ENCODE measurements at places on chromosomes 5 and 9.

- no peak for DNase-seq
These were observed 3.8 kb downstream of the FAM219A start for GRCh38 chr9:34454571-34455065.

GRCh38 chr5:150457121-150457520 is 7.6 kb upstream of the RPS14 start:
- DNase-seq = peak; percentile 66

DNA sequence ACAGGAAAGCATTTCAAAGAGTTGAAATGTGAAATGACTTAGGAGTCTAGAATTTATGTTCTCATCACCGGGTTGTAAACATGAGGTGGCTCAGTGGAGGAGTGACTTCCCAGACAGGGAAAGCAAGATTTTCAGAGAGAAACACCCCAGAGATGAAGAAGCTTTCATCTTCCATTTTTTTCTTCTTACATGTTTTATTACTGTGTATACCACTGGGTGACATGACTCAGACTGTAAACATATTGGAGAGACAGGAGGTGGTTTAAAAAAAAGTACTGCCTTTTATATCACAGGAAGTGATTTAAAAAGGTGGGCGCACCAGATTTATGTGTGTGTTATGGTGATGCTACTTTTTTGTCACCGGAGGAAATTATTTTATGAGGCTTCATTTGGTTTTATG is 209.1 kb upstream of the TUT7 start:
- no peak for DNase-seq

DNA sequence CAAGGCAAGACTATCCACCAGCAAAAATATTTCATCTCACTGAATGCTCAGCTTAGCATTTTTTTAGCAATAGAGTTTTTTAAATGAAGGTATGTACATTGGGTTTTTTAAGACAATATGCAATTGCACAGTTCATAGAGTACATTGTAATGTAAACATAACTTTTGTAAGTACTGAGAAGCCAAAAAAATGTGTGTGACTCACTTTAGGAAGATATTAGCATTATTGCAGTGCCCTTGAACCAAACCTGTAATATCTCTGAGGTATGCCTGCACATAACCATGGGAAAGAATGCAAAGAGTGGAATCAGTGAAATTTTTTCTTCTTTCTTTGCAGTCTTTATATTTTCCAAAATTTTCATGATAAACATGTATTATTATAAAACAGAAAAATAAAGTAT is 1533.3 kb upstream of the WWC1 start:
- no peak for DNase-seq

DNA sequence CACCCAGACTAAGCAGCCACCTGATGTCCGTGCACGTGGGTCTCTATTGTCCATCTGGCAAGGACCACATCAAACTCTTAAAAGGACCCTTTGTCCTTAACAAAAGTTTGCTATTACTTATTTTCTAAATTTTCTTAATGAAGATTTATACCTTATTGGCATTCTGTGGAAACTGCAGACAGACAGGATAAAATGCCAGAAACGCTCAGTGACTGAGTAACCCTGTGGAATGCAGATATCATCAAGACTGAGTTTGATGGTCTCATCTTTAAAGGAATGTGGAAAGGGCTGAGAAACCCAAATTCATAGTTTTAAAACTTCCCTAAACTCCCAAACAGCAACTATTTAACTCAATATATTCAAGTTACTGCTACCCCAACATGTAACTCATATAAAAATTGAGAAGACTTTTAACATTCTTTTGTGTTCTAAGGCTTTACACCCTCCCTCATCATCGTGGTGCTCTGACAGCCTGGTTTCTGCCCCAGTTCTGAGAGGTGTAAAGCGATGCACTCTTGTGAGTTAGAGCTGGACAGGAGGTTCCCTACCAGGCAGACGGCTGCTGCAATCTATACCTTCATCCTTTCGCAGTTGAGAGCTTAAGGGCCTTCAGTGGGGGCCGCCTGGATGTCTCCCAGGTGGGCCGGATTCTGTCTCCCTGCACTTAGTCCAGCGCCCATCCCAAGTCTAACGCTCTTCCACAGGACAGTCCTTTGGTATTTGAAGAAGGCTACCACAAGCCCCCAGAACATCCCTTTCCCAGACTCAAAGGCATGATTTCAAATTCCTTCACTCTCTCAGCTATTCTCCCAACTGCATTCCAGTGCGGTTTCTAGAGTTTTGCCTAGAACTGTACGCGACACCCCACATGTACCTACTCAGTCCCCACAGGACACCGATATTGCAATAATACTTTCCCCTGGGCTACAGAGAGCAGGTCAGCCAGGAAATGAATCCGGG is 68.9 kb downstream of the DAP start:
- no peak for DNase-seq

All from RPMI8226 (cell line).